ENCODE measurements at places on chromosomes 5 and 9. TPM values are rescaled to one million over a fixed set of nuclear protein-coding genes. Genes with fewer than 3 reads are reported as not detected.

Gene SMIM3
- 16.6 TPM for total RNA-seq

GRCh38 chr9:21119093-21119770 lies 22.4 kb downstream of the IFNW1 start:
- no peaks in the 10 kb centered on the region for H3K36me3 ChIP-seq
- no peak overlapping the region for H3K4me3 ChIP-seq
- H3K4me1 ChIP-seq, result no peaks in the 10 kb centered on the region
- no peak overlapping the region for H3K27ac ChIP-seq
- peaks cover 38% of the 10 kb centered on the region for H3K27me3 ChIP-seq

- no peaks in the 10 kb centered on the region for H3K36me3 ChIP-seq
- DNase-seq, result no peak
- no peaks in the 10 kb centered on the region for H3K27me3 ChIP-seq
- no peak overlapping the region for H3K27ac ChIP-seq
- no peak overlapping the region for H3K4me3 ChIP-seq
These were observed 59.5 kb upstream of the RNF130 start for GRCh38 chr5:180130876-180131740.

Gene TLX3
- not detected for total RNA-seq

- H3K4me1 ChIP-seq, result no peaks in the 10 kb centered on the region
- H3K27me3 ChIP-seq, result no peaks in the 10 kb centered on the region
- no peaks in the 10 kb centered on the region for H3K36me3 ChIP-seq
- DNase-seq, result no peak
These were observed 32.7 kb downstream of the PRUNE2 start for GRCh38 chr9:76873056-76873792.

DNA sequence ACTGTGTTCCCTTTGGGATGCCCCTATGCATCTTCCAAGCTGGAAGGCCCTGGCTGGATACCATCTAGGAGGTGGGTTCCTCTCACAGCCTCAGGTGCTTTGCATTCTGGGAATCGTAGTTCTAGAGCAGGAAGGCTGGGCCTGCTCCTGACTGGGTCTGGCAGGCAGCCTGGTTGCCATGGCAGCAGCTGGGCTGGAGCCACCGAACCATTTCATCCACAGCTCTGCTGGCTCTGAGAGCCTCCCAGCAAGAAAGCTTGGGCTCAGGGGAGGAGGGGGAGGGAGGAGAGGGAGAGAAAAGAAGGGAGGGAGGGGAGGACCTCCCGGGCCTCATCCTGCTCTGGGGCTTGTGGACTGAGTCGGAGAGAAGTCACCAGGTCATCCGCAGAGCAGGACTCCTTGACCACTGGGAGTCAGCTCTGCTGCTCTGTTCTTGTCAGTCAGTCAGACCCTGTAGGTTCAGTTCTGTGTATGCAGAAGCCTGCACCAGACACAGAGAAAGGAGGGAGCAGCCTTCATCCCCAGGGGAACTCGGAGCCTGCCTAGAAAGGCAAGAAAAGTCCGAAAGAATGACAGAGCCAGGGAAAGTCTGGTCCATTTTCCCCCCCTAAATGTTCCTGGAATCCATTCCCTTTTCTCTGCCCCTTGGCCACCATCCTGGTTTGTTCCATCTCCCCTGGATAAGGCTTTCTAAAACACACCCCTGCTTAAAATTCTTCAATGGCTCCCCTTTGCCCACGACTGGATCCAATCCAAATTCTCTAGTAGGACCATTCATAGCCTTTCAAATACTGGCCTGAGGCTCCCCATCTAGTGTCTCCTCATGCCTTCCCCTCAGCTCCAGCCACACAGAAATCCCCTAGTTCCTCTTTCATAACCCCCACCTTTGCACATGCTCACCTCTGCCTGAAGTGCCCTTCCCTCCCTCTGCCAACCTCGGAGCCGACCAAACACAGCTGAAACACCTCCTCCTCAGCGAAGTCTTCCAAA lies 65.4 kb upstream of the ARAP3 start:
- no peak overlapping the region for H3K27ac ChIP-seq
- DNase-seq, result no peak
- no peaks in the 10 kb centered on the region for H3K4me1 ChIP-seq

DNA sequence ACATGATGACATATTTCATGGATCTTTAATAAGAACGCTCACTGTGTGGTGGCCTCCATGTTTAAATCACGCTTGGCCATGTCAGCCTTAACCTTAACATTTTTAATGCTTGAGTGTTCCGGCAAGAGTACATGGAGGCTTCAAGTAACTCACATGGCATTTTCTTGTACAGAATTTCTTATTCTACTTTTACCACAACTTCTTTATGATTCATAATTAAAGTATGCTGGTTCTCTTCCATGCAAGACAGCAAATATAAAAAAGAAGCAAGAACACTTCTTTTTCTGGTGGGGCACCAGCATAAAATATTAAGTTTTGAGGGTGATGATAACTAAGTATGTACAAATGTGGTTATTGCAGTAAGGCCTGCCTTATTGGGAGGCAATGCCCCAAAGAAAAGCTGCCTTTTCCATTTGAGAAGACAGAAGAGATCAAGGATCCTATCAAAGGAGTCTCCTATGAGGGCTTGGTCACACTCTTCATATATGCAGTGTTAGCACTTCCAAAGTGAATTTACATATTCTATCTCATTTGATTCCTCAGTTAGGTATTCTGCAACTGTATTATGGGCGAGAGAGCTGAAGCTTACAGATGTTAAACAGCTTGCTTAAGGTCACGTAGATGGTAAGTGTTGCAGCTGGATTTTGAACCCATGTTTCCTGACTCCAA lies 382.7 kb upstream of the MEF2C start:
- no peaks in the 10 kb centered on the region for H3K4me1 ChIP-seq
- H3K4me3 ChIP-seq, result no peak overlapping the region
- H3K27ac ChIP-seq, result no peak overlapping the region
- H3K36me3 ChIP-seq, result no peaks in the 10 kb centered on the region
- no peaks in the 10 kb centered on the region for H3K27me3 ChIP-seq
